Bronchial smooth muscle cell (primary cell): ENCODE measurements at places on chromosomes 7 and 10. TPM values are rescaled to one million over a fixed set of nuclear protein-coding genes. Genes with fewer than 3 reads are reported as not detected.

Gene STK31
- total RNA-seq, result under 0.01 TPM in 1 of 2 replicates, not detected in the other

Gene CYP2E1
- total RNA-seq, result 0.47 and 0.52 TPM in 2 replicates

Gene HOXA6
- total RNA-seq, result 0.09 and 0.16 TPM in 2 replicates

Gene TMEM213
- total RNA-seq, result not detected in 2 replicates

Gene UTF1
- not detected in 2 replicates for total RNA-seq

Gene CALHM3
- total RNA-seq, result not detected in 2 replicates

Gene ARHGAP22
- total RNA-seq, result 34.2 and 46.1 TPM in 2 replicates

Gene LRRC61
- 0.69 and 1.4 TPM in 2 replicates for total RNA-seq

Gene SHTN1
- total RNA-seq, result 1.2 and 1.3 TPM in 2 replicates

Gene SAMD9L
- 11.0 and 16.2 TPM in 2 replicates for total RNA-seq

Gene AGR3
- total RNA-seq, result not detected in 2 replicates

Gene GSTO2
- 1.7 and 2.4 TPM in 2 replicates for total RNA-seq
